Activated naive CD4-positive, alpha-beta T cell (primary cell): ENCODE measurements at places on chromosomes 6 and 20.

GRCh38 chr6:149043476-149044130, 273.9 kb upstream of the TAB2 start:
- no peak for DNase-seq

- DNase-seq: no peak
These were observed 42.8 kb downstream of the HLA-DPB1 start for GRCh38 chr6:33118525-33119123.

GRCh38 chr6:85569323-85569722, 24.3 kb downstream of the SNX14 start:
- no peak for DNase-seq

- DNase-seq: no peak
These were observed 302.2 kb upstream of the GJE1 start for GRCh38 chr6:141830530-141830929.

- DNase-seq: no peak
These were observed 181.9 kb downstream of the TMEM200A start for GRCh38 chr6:130547723-130548122.

- no peak for DNase-seq
These were observed 31.3 kb upstream of the ZSCAN23 start for GRCh38 chr6:28474441-28475219.

DNA sequence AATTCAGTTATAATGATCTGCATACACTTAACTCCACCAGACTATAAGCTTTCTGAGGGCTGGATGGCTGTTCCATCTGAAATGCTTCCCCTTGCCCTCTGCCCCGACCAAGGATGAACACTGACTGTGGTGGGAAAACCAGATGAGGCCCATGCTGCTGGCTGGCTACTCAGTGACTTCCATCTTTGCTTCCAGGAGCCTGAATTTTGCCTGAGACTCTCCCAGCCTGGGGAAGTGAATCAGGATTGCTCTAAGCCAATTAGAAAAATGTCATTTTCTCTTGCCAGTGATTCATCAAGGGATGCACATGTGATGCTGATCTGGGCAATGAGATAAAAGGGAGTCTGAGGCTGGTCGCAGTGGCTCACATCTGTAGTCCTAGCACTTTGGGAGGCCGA, 1.7 kb upstream of the TOMM34 start:
- DNase-seq: no peak

DNA sequence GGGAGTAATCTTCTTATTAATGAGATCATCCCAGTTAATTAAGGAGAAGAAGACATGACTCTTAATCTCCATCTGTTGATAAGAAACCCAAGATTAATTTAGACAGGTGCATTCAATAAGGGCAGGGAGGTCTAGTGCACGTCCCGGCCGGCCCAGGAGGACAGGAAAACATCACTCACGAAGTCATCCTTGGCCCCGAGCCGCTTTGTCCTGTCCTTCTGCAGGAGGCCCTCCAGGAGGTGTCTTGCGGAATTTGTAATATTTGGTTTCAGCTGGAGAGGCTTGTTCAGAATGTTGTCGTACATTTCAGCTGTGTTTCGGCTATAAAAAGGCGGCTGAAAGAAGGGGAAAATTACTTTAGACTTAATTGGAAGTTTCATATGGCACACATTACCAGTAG, 118.4 kb upstream of the SLC2A12 start:
- DNase-seq: no peak

DNA sequence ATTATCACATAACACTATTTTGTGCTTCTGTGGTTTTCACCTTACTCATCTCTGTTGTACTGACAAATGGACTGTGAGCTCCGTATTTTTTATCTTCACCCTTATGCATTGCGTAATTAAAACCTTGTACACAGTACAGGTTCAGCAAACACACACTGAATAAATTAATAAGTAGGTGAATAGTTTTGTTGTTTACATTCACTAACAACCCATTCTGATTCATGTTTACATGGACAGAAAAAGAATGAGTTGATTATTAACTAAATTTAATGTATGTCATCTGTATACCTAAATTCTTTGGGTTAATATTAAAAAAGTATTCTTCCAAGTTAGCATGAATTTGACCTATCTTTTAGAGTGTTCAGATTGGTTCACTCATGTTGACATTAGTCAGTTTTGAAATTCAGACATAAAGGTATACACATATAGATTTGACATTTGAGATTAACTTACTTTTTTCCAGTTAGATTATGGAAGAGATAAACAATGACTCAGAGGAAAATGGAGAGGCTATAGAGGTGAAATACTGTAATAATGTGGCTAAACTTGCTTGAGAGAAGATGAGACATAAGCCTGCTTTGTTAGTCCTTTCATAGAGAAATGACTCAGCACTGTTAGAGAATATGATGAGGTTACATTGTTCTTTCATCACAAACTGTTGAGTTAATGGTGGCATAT, 541.7 kb upstream of the FLRT3 start:
- no peak for DNase-seq
